ENCODE measurements at places on chromosomes 2 and 18.

DNA sequence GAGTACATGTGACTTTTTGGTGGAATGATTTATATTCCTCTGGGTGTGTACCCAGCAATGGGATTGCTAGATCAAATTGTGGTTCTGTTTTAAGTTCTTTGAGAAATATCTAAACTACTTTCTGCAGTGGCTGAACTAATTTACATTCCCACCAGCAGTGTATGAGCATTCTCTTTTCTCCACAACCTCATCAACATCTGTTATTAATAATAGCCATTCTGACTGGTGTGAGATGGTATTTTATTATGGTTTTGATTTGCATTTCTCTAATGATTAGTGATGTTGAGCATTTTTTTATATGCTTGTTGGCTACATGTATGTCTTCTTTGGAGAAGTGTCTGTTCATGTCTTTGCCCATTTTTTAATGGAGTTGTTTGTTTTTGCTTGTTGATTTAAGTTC is 267.4 kb upstream of the NT5C1B start:
- no peak for DNase-seq

- DNase-seq: no peak
These were observed 172.3 kb downstream of the ARL6IP6 start for GRCh38 chr2:152890736-152891135.

- peak; percentile 80 for DNase-seq
These were observed 52.2 kb upstream of the CAB39 start for GRCh38 chr2:230660294-230661060.

DNA sequence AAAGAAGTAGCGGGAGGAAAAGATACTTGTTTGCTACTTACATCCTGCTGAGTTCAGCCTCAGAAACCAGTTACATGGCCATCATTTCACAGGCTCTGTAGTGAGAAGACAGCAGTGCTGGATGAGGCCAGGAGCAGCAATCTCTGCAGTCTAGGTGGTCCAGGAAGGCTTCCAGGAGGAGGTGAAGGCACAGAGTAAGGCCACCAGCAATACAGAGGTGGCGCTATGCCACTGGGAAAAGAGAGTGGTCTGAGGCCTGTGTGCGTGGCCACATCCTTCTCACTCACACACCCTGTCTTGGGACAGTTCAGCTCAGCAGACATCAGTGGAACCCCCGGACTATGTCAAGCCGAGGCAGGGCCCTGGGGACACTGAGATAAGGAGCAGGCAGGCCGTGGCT is 162.7 kb downstream of the KLHL29 start:
- no peak for DNase-seq

DNA sequence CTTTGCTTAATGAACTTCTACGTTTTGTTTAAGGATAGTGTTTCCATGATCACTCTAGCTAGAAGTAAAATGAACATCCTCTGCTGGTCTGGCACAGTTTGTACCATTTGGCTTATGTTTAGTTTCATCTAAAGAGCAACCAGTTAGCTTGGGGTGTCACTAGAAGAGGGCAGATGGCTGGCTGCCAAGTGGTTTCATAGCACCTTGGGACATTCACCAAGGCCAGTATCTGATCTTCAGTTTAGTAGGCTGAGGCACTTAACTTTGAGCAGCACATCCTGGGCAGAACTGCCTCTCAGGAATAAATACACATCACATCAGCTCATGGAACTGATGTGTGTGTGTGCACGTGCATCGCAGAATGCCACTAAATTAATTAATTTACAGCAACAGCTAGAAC is 68.4 kb downstream of the NXPH2 start:
- no peak for DNase-seq

GRCh38 chr2:205792908-205793307 is 110.6 kb downstream of the NRP2 start:
- DNase-seq: no peak

DNA sequence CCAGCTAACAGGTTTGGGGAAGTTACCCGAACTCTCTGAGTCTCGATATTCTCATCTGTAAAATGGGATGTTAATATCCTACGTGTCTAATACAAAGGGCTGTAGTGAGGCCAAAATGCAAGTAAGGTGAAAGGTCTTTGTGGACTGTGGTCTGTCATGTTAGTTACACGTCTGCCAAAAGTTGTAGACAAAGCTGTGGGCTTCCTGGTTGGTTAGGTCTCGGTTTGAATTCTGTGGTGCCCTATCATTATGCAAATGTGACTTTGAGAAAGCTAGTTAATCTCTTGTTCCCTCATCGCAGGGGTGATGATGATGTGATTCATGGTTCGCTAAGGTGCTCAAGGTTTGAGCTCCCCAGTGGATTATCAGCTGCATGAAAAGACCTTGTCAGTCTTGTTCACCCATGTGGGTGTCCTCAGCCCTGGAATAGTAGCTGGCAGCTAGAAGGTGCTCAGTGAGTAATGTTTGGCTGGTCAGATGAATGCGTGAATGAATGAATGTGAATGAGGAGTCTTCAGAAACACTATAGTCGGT is 23.1 kb downstream of the TRIB2 start:
- no peak for DNase-seq

DNA sequence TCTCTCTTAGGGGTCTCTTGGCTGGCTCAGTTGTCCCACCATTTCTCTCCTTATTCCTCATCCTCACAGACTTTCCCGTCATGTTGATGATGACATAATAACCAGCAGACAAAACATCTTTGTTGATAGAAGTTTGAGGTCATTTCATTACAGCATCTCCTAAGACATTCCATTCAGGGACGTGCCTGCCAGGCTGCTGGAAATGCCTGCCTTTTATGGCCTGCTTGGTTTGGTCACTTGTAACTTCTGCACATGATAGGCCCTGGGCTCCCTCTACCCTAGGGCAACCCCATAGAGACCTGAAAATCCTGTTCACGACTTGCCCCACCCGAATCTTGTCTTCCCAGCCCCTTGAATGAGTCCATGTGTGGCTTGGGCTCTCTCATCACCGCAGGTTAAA is 81.7 kb downstream of the SDC1 start:
- DNase-seq: no peak

DNA sequence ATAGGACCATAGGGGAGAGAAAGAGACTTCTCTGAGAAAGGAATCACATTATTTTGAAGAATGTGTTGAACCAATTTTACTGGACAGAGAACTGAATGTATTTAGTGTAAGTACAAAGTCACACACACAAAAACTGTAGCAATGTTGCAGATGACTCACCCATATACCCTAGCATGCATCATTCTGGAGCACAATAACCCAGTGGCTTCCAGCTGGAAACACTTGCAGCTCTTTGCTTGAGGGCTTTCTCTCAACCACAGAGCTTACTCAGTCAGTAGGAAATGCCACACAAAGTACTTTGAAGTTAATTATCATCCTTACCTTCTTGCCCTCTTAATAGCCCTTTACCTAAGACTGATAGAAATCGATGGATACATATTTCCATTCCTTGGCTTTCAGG is 760.0 kb upstream of the FSHR start:
- DNase-seq: no peak

DNA sequence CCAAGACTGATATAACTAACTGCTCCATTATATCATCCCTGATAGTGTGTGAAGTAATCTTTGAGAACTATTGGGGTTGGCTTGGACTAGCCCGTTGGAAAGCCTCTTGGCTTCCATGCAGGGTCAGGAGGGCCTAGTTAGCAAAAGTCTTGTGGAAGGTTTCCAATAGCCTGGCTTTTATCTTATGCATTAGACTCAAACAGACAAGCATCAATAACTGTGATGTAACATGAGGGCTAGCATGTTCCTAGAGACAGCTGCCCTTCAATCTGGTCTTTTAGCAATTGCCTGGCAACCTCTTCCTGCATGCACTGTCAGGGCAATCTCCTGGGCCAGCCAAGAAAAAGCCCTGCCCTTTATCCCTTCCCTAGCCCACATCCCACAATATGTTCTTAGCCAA is 18.2 kb downstream of the SLC8A1 start:
- no peak for DNase-seq

- no peak for DNase-seq
These were observed 170.3 kb upstream of the SPRED2 start for GRCh38 chr2:65602603-65603235.

DNA sequence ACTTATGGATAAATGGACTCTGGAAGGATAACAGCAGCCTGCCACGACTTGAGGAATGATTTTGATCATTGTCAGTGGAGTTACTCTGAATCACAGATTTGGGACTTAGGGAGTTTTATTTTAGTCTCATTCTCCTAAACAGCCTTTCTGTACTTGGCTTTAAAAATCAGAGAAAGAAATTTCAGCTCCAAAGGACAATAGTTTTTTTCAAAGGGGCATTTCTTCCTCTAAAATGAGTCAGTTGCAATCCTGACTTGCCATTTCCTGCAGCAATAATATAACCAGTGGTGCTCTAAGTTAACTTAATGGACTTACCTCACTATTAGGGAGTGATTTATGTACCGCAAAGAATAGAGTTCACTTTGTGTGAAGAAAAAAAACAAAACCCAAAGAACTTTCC is 35.1 kb upstream of the MTX2 start:
- no peak for DNase-seq

- no peak for DNase-seq
These were observed 75.6 kb upstream of the ID2 start for GRCh38 chr2:8606226-8606625.

- DNase-seq: no peak
These were observed 218.4 kb downstream of the PDE1A start for GRCh38 chr2:182208421-182208820.

- DNase-seq: no peak
These were observed 11.6 kb downstream of the ATG16L1 start for GRCh38 chr2:233263045-233263570.

DNA sequence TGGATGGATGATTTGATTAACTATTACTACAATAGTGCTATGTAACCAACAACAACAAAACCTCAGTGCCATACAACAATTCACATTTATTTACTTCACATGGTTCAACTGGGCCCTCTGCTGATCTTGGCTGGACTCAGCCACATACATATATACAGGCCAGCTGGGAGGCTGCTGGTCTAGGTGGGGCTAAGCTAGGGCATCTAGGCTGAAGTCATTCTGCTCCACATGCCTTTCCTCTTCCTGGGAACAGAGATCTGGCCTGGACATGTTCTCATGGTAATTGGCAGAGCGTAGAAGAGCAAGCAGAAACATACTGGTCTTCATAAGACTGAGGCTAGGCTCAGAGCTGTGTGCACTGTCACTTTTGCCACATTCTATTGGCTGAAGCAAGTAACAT is 102.8 kb upstream of the RNF152 start:
- no peak for DNase-seq

DNA sequence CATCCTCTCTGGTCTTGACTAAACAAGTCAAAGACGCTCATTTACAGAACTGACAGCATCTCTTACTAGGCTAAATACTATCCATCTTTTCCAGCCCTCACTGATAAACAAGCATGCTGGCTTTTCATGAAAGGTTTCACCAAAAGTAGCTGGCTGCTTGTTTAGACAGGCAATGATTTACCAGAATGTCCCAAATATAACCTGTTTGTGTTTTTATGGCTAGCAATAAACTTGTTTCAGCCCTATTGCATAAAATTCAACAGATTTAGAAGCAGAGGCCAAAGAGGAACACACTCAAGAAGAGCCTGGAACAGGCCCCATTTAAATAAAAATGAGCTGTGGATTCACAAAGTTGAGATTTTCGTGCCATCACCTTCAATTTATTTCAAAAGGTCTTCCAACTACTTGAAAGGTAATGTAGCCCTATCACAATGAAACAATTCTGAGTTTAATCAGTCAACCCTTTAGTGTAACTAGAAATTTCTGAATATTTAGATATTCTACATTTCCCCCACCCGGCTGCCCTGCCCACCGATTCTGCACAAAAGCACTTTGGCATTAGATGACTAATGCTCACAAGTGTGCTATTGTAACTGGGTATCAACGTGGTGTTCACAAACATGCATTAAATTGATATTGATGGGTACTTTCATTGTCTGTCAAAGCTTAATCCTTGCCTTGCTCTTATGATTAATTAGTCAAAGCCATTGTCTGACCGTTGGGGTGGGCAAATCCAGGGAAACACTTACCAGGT is 54.0 kb downstream of the ST6GAL2 start:
- DNase-seq: no peak

- no peak for DNase-seq
These were observed 383.9 kb downstream of the ARHGAP15 start for GRCh38 chr2:143513081-143513480.

- no peak for DNase-seq
These were observed 56.5 kb upstream of the ACVR1 start for GRCh38 chr2:157932480-157933159.

DNA sequence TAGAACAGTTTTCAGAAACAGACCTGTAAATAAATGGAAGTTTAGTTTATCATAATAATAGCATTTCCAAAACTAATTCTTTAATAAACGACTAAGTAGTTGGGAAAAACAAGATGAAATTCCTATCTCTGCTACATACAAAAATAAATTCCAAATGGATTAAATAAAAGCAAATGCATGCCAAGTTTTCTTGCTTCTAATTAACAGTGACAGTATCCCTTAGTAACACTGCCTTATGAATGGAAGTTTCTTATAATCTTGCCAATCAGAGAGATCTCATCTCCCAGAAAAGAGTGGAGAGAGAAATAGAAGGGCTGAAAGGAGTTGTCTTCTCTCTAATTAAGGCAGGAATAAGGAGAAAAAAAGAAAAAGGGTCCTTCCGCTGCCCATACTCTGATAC is 133.9 kb downstream of the GFPT1 start:
- no peak for DNase-seq

- DNase-seq: peak; percentile 52
These were observed 18.3 kb downstream of the MLPH start for GRCh38 chr2:237505188-237505939.

GRCh38 chr18:29512761-29513160 is 1335.8 kb upstream of the CDH2 start:
- no peak for DNase-seq

GRCh38 chr2:223264541-223265193 is 212.7 kb downstream of the KCNE4 start:
- no peak for DNase-seq

GRCh38 chr2:20357638-20358389 is 7.2 kb upstream of the PUM2 start:
- no peak for DNase-seq

GRCh38 chr2:128514555-128514955 is 195.9 kb upstream of the HS6ST1 start:
- peak; percentile 44 for DNase-seq

DNA sequence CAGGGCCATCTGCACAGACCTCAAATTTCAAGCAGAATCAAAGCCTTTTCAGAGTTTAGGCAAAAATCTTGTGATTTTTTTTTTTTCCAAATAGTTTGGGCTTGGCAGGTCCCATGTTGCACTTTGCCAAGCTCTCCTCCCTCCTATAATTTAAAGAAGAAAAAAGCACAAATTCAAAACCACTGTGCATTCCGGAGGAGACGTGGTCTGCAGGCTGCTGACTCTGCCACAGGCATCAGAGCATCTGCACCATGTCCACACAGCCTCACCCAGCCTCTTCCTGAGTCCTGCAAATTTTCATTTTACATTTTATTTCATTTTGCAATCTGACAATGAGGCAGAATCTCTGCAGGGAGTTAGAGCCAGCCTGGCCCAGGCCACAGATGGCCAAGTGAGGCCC is 15.7 kb upstream of the GPC1 start:
- DNase-seq: no peak

- DNase-seq: no peak
These were observed 29.4 kb downstream of the HADHB start for GRCh38 chr2:26274058-26274613.

All from upper lobe of right lung (tissue), 1 donor.